ENCODE measurements at places on chromosomes 12 and 14.

- no peak for DNase-seq
These were observed 53.8 kb upstream of the NPFF start for GRCh38 chr12:53560912-53561589.

DNA sequence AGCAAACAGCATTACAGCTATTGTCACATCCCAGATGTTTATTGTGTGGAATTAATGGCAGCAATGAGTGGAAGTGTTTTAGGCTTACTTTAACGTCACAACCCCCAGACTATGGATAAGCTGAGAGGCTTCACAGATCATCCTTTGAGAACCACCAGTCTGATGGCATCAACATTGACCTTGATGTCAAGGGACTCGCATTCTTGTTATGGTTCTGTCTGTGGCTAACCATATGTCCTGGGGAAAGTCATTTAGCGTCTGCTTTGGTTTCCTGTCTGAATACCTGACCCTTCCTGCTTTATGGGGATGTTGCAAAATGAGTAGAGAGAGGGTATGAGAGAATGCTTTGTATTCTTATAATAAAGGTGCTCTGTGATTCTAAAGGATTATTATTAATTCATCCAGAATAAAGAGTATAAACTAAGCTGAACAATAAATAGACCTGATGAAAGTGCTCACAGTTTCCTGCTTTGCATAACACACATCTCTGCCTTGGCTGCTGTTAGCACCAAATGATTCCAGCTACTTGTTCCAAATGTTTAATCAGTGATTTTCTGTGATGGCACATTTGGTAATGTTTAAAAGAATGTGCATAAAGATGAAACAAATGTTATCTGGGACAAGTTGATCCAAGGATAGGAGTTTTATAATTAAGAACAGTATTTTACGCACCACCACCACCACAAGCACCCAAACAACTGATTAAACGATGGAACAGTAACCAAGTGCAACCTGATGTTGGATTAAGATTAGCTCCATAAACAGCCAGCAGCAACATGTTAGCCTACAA is 116.9 kb upstream of the LRIG3 start:
- DNase-seq = no peak

DNA sequence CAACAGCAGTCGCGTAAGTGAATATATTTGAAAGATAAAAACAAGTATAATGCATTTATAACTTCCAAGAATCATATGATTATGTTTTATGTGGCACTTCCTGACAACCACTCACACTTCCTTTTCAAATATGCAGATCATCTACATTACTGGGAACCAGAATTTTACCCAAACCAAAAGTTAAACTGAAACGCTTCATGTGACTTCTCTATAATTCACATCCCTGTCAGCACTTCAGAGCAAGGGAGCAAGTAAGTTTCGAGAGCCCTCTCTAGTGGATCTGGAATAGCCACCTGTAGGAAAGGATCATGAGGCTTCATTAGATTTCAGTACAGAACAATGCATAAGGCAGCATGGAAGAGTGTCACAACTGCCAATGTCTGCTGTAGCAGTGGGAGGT is 13.7 kb upstream of the ALX1 start:
- no peak for DNase-seq

- DNase-seq = no peak
These were observed 93.6 kb downstream of the ARF6 start for GRCh38 chr14:49986343-49987014.

DNA sequence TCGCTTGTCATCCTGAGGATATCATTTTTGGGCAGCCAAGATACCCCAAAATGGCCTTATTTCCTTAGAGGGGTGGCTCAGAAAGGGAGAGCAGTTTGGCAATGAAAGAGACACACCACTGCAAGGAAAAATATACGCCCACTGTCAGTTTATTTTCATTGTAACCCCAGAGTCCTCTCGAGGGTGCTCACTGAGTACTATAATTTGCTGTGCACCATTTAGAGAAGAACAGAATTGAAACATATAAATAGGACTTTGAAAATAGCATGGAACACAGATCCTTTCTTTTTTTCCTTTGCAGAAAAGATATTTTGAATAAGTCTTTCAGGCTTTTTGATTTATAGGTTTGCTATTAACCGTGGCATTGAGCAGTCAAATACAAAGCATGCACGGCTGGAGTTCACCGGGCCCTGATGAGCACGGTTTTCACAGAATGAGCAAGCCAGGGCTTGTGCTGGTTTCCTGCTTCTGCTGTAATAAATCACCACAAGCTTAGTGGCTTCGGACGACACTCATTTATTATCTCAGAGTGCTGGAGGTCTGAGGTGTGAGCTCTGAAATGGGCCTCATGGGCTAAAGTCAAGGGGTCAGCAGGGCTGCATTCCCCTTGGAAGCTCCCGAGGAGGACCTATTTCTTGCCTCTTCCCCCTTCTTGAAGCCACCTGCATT is 152.3 kb downstream of the ZNF664 start:
- DNase-seq = no peak

DNA sequence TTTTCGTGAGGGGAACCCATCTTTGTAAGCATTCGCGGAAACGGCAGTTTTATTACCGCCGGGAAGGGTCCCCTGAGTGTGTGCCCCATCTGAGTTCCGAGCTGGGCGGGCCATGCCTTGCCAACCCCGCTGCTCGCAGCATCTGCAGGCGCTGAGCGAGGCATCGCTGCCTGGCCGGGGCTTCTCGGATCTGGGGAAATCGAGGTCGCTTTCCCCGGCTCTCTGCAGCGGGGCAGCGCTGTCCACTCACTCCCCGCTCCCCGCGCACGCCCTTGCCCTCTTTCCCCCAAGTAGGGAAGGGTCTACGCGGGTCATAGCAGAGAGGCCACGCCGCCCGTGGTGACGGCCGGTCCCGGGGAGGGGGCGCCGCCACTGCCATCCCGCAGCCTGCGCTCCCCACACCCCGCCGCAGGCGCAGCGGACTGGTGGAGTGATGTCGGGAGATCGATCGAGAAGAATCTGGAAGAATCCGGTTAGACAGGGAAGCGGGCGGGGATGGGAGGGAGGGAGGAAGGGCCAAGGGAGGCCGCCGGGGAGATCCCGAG is 507 bp upstream of the FKBP4 start:
- no peak for DNase-seq

DNA sequence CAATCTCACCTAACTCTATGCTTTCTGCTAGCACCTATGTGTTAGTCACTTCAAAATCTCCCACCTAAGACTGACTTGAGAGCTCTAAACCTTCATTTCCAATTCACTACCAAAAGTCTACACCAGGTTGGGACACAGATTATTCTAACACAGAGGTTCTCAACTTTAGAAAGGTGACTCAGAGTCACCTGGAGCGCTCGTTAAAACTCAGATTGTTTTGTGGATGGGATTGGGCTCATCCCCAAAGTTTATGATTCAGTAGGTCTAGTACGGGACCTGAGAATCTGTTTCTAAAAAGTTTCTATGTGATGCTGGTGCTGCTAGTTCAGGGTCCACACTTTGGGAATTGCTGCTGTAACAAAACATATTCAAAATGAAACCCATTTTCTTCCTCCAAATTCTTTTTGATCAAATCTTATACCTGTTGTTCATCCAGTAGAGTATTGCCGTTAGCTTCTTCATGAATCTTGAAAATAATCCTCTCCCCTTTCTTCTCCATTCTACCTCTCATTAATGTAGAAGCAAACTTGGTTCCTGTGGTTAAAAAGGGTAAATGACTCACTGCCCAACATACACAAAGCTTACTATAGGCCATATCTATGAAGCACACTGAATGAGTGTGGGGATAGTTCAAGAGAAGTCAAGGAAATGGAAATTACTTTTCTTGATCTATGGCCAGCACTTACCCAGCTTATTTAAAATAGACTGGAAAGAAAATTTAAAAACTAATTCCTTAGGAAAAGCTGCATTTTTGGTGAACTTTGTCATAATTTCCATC is 206.7 kb downstream of the KIF21A start:
- no peak for DNase-seq

GRCh38 chr12:122148657-122149056 is 25.4 kb downstream of the IL31 start:
- DNase-seq = no peak

- DNase-seq = peak; percentile 56
These were observed at the start of gene IL23A for GRCh38 chr12:56338308-56339157. TSS of gene IL23A (plus strand) at chr12:56338884. CDS start at chr12:56339045, 161 bp downstream.

DNA sequence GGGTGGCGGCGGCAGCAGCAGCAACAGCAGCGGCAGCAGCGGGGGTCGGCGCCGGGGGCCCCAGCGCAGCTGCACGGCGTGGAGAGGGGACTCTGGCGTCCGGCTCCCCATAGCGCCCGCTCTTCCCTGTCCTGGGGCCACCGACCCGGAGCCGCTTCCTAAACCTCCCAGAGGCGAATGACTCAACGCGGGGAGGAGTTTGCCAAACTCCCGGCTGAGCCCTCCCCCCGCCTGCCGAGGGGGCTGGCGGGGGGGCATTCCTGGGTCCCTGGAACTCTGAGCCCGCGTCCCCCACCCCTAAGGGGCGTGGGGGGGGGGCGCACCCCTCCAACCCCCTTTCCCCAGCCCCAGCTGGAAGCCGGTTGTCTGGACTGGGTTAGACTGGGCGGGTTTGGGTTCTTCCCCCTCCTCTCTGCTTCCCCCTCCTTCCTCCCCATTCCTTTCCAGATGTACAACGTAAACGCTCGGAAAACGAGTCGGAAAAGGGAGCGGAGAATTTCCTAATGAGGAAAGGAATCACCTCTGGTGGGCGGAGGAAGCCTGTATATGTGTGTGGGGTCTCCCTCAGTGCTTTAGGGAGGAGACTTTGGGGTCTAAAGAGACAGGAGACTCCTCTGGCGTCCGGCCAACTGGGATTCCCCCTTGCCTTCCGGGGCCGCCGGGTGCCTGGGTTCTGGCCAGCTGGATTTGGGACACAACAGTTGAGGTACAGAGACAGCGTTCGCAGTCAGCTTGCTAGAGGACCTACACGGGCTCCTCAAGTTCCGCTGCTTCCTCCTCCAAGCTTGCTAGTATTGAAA is at the start of gene ITGA5:
Gene ITGA5, minus strand, starts transcription at position 179 of the 800 bp plus-strand sequence. Its CDS starts 68 bp downstream, at position 111.
- DNase-seq = no peak

DNA sequence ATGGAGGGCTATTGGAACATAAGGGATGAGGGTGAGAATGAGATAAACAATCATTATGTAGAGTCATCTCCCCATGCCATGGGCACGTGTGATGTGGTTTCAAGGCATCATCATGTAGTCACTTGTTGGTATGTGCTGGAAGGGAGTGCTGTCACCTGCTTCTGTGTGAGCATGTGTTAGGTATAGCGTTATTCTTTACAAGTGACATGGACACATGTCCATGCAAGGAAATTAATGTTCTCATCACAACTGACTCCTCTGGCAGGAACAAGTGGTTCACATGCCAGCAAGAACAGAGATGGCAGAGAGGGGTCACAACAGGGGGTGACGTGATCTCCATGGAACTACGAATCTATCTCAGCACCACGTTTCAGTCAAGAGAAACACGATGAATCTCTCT is 815.8 kb downstream of the BCL11B start:
- DNase-seq = no peak

DNA sequence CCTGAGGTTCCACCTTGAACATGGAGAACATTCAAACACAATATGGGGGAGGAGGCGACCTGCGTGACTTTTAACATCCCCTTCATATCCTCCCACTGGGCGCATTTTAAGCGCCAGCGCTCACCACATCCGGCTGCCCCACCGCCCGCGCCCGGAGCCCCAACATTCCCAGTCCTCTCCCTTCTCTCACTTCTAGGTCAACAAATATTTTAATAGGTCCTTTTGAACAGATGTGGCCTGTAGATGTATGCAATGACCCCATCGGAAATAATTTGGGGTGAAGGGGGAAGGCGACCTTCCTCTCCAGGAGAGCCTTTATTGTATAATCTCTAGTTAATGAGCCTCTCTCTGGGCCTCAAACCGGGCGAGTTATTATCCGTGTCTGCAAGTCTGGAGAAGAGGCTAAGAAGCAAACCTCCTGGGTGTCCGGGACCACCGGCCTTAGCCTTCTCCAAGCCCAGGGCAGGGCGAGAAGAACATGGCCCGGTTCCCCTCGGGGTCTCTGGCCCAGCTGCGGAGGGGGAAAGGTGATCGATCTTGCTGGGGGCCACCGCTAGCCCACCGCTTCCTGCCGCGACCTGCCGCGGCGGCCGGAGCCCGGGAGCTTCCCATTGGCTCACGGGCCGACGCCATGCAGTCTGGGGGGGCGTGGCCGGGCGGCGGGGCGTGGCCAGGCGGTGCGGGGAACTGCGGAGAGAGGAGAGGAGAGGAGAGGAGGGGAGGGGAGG is 83.2 kb upstream of the HMGA2 start:
- peak; percentile 41 for DNase-seq

- DNase-seq = no peak
These were observed 22.2 kb downstream of the ARF6 start for GRCh38 chr14:49915085-49915484.

DNA sequence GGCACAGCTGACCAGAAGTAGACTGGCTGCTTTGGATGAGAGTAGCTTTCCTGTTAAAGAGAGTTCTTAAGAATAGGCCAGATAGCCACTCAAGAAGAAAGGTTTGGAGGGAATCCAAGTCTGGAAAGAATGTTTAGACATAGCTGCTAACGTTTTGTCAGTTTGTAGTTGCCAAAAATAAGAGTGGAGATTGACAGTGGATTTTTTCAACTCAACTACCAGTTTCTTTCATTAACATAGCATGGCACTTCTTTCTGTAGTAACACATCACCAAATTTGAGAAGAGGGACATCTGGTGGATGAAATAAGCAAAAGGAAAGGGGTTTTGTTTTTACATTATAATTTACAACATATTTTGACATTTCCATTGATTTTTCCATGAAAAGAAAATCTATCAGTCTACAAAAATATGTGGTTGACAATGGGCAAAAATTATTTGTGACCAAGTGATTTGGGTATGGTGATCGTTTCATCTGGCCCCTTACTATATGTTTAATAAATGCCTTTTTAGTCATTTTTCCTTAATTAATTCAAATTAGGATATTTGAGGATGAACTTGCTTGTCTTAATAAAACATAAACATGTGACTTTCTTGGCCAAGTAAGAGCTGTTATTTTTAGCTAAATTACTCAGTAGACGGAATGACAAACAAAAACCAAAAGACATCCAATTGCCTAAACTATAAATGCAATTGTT is 71.1 kb downstream of the PTPRR start:
- DNase-seq = no peak

DNA sequence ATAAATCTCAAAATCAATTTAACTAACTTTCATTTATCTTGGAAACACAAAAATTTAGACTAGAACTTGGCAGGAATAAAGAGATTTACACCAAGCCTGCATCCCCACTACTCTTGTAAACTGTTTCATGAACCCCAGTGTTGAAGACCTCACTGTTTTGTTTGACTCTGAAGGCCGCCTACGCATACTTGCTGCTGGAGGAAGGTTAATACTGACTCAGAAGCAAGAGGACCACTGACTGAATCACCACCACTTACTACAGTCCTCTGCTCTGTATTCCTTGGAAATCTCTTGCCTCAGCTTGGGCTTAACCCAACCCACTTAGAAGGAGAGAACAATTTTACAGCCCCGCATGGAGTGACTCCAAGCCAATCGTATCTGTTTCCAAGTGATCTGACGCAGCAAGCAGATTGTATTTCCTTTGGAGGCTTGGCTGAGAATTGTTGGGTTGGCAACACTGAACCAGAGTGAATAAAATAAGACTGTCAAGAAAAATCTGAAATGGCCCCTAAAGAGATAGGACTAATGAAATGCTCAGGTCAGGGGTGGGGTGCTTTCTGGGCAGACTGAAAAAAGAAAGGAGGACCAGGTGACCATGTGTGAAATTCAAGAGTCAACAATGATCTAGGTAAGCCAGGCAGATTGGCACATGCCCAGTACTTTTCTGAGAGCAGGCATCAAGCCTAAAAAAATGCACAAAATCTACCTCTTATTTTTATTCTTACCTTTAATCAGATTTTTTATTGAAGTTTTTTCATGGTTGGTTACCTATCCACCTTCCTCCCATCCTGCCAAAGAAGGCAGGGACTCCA is 248.6 kb downstream of the ZFP36L1 start:
- DNase-seq = no peak

- no peak for DNase-seq
These were observed 528.2 kb downstream of the MED13L start for GRCh38 chr12:115749071-115749841.

- DNase-seq = no peak
These were observed 39.7 kb downstream of the CDK17 start for GRCh38 chr12:96360550-96360949.
